ENCODE measurements at places on chromosomes 7 and 10.

- DNase-seq = no peak
These were observed 4.4 kb downstream of the PRKAR2B start for GRCh38 chr7:107048783-107049418.

DNA sequence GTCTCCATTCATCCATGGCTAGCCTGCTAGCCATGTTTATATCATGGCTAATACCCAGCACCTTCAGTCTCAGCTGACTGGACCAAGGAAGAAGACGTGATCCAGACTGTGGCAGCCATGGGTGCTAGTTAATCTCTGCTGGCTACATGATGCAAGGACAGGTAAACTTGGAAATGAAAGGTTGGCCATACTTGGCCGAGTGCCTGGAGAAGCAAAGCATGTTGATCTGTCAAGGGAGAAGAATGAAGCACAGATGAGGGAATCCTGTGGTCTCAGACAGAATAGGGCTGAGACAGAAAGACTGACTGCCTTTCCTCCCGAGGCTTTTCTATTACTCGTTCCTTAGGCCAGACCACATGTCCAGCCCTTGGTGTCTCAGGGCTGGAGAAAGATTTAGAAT, 41.1 kb downstream of the CPVL start:
- DNase-seq = no peak

DNA sequence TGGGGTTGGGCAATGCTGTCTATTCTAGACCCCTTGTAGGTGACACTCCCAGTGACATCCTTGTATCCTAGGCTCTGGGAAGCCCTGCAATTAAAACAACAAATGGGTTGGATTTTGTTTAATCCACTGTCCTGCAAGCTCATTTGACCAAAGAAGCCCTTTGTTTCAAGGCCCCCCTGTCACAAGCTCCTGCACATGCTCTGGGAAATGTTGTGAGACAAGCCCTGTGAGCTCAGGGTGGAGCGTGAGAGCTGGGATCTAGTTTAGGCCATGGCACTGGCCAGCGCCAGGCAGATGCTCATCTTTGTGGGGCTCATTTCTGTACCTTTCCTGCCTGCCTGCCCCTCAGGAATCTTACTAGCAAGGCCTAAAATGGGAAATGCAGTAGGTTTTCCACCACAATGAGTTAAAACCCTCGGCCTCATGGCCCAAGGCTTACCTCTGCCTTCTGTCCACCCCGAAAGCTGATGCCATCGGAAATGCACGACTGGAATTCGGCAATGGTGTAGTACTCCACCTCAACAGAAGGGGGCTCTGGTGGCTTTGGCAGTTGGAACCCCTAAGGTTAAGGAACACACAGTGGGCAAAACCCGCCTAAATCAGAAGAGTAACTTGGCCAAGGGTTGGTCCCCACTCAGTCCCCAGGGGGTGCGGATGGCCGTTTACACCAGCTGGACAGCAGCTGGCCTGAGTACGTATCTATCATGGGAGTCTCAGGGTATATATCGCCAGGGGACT, 112.0 kb downstream of the NEURL1 start:
- DNase-seq = peak; percentile 73

GRCh38 chr10:636016-636730, 53.3 kb downstream of the DIP2C start:
- no peak for DNase-seq

DNA sequence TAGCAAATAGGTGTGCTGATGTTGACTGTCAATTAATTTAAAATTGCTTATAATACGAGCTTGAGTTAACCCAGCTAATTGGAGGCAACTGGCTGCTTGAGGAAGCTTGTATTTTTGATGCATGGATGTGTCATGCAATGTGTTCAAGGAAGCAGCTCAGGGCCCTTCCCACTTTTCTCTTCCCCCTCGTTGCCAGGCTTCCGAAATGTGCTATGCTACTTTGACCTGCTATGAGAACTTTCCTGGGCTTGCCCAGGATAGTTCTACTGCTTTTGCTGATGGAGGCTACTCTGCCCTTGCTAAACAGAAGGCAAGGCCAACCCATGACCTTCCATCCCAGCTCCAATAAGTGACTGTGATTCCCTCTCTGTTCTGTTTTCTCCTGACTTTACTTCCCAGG, 24.4 kb downstream of the PLCE1 start:
- DNase-seq = no peak

- DNase-seq = no peak
These were observed 44.9 kb downstream of the SMURF1 start for GRCh38 chr7:99098824-99099498.

DNA sequence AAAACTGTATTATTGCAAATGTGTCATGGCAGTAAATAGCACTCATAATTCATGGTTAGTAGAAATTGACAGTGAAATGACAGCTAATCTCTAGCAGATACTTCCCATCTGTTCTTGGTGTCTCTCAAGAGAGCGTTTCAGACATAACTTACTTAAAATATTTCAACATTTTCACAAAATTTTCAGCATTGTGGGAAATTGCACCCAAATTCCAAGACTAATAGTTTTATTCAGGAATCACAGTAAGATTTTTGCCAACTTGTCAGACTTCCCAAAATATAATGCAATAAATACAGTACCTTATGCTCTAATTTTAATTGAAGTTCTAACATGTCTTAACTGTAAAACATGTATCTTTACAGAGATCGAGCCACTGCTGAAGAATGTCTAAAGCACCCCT, 41.2 kb downstream of the STK17A start:
- DNase-seq = no peak

GRCh38 chr7:80053124-80053523, 81.5 kb upstream of the GNAI1 start:
- DNase-seq = no peak

DNA sequence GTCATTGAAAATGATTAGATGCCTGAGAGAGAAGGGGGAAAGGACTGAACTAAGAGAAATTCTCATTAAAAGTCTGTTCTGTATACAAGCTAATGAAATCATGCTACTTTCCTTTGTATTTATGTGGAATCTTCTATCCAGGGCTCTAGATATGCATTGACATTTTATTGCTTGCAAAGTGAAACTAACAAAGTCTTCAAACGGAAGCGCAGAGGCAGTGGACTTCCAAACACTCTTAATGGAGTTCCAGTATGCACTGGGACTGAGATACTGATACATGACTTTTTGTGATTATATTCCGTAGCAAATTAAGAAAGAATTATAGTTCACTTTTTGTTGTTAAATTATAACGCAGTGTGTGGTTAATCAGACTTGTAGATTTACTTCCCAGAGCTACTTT, 166.8 kb upstream of the TBX20 start:
- DNase-seq = peak; percentile 13

DNA sequence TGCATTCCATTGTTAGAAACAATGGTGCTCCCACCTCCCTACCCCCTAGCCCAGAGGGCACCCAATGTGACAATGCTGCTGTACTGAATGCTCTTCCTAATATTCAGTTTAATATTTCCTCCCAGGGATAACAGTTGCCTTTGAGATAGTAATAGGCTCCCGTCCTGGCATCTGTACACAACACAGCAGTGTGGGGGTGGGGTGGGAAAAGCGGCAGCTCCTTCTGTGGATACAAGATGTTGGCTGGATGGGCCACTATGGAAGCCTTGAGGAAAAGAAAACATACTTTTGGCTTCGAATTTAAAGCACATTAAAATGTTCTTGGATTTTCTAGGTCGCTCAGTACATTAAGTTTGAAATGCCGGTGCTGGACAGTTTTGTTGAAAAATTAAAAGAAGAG, 9.2 kb upstream of the ZNF22 start:
- DNase-seq = no peak

DNA sequence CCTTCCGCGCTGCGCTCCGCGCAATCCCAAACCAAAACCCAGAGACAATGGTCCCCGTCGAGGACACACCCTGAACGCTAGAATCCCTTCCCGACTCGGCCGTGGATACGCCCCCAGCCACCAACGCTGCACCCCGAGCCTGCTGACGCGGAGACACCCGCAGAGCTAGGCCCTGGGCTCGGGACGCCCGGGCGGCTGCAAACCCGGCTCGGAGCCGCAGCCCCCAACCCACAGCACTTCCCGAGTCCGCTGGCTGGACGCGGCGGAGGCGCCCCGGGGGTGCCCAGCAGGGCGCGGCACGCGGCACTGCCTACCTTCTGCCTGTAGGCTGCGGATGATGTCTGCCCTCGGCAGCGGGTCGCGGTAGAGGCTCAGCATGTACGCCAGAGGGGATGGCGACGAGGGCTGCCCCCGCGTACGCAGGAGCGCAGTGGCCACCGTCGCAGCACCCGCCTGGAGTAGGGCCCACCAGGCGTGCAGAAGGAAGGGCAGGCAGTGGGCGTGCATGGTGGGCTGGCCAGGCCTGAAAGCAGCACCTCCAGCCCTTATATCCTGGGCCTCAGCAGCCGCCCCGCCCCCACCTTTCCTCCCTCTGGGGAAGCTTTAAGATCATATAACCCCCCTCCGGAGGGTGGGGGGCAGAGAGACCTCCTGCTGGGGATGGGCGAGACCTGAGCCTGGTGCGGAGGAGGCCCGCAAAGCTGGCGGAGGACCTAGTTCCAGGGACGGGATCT, at the start of gene NODAL:
Gene NODAL (minus strand): TSS at position 521 of the 734 bp plus-strand sequence. CDS start 14 bp downstream, at position 507.
- DNase-seq = no peak

- DNase-seq = no peak
These were observed 65.0 kb downstream of the RBM33 start for GRCh38 chr7:155709453-155709852.

DNA sequence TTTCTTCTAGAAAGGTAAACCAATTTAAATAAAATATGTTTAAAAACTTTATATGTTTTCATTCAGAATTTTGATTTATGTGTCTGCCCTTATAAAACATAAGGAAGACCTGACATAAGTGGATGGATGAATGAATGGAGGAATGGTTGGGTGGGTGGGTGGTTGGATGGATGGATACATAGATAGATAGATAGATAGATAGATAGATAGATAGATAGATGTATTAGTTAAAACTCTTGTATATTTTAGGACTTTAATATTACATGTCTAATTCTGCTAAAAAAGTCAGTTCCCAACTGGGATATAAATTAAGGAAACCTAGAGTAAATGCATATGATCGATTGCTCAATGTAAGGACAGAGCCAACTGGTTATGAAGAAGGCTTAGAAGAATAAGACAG, 156.3 kb upstream of the WNT16 start:
- no peak for DNase-seq

DNA sequence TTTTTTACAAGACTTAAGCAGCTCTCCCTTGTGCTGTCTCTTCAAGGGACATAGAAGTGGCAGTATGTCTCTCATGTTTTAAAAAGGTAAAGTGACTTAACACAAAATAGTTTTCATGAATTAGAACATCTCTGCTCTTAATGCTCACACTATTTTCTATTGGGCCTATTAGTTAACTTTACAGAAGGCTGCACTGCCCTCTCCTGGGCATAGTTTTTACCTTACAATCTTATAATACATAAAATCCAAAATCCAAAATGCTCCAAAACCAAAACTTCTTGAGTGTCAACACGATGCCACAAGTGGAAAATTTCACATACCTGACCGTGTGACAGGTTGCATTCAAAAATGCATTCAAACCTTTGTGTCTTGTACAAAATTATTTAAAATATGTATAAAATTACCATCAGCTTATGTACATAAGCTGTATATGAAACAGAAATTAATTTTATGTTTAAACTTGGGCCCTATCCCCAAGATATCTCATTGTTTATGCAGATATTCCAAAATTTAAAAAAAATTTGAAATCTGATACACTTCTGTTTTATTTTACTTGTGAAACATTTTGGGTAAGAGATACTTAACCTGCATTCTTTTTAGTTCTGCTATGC, 25.8 kb downstream of the TES start:
- peak; percentile 80 for DNase-seq

Data from fibroblast of pulmonary artery (primary cell).